ENCODE measurements at places on chromosomes 12 and 14.

DNA sequence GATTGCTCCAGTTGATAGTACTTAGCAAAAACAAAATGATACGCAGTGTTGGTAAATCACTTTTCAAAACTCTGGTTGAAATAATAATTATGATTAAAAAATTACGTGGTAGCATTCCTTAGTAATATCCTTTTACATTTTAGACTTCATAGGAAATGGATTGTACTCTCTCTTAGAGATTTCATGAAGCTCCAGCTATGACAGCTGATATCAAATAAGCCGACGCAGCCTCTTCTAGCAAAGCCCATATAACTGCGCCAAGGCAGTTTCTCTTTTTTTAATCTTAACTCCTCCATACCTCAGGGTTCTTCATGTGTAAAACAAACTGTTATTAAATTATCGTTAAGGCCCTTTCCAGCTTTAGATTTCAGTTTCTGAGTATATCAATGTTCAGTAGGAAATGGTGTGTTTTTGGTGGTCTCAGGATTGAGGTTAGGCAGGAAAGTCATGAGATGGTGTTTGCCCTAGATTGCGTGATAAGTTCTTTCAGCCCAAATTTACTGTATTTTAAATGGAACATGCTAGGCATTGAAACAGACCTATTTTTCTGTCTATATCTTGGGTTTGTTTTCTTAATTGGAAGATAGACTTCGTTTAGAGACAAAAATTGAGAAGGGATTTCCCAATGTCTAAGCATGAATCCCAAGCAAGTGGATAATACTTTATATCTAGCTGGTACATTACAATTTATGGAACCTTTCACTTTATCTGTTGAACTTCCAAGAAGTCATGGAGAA, 902 bp upstream of the CFL2 start:
- DNase-seq = no peak

DNA sequence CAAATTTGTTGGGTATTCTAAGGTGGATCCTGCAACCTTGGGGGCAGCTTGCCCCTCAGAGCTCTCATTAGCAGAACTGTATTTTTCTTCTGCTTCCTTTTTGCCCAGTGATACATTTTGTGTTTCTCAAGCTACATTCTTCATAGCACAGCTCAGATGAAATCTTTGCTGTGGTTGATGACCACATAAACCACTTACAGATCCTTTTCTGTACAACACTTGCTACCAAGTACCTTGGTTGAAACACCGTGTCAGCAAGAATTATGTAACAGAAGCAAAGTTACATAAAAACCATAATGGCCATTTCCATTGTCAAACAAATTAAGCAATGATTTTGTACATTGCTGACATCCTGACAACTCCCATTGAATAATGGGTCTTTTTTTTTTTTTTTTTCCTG, 9.7 kb upstream of the PLBD1 start:
- DNase-seq = no peak

DNA sequence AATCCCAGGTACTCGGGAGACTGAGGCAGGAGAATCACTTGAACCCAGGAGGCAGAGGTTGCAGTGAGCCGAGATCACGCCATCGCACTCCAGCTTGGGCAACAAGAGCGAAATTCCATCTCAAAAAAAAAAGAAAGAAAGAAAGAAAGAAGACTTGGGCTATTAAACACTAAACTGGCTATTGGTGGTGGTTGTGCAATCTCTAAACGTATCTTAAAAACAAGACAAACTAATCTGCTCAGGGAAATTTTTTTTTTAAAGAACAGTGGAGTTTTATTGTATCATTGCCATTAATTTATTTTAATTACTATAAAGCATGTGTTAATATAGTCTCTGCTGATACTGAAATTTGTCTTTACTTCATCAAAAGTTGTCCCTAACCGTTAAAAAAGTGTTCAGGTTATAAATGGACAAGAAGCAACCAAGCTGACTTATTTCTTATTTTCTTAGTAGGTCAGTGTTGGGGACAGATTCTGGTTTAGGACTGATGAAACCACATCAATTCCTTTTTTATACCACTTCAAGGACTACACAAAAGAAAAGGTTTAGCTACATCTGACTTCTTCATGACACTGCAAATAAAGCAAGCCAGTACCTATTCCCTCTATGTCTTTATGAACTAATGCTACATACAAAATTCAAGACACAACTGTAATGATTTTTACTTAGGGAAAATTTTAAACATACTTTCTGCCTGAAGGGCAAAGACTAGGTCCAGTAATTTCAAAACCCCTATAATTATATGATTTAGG, 68.7 kb upstream of the KRAS start:
- DNase-seq = no peak

GRCh38 chr14:74613211-74613914, 1.3 kb upstream of the LTBP2 start:
- no peak for DNase-seq

- no peak for DNase-seq
Observed at GRCh38 chr12:116474331-116474730, 84.8 kb upstream of the MAP1LC3B2 start.

GRCh38 chr14:64500088-64500487, 3.5 kb downstream of the ZBTB25 start:
- DNase-seq = no peak

- no peak for DNase-seq
Observed at GRCh38 chr12:119229837-119230236, 51.1 kb downstream of the HSPB8 start.

DNA sequence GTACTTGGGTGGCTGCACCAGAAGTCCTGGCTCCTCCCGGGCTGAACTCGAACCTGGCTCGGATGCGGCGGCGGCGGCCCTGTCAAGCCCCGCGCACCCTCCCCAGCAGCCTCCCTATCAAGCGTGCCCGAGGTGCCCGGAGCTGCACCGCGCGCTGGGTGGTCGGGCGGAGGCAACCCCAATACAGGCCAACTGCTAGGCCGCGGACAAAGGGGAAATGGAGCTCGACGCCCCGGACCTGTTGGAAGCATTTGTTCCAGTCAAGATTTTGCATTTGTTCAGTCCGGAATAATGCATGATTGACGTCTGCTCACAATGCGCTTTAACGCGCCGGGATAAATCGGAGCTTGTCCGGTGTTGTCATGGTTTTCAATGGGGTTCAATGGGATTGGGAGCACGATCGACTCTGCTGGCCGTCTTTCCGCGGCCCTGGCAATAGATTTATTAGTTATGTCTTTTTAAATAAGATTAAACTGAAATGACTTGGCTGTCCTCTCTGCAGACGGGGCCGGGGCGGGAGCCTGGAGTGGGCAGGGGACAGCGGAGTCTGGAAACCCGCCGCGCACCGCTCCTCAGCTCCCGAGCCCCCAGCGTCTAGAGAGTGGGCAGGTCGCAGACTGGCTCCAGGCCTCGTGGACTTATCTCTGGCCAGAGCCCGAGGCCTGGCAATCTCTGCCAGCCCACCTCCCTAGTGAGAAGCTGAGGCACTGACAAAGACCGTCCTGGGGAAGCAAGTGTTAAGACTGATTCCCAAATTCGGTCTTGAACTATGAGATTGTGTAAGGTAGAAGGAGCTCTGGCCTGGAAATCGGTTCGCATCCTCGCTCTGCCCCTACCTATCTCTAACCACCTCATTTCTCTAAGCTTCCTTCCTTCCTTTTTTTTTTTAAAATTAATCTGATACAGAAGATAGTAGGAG, 1.7 kb upstream of the NKX2-8 start:
- DNase-seq = no peak

GRCh38 chr14:103118018-103118662, 5.1 kb upstream of the TNFAIP2 start:
- no peak for DNase-seq

GRCh38 chr14:24070285-24071143, 848 bp upstream of the CPNE6 start:
- no peak for DNase-seq

All from NCI-H446 treated with DMSO at 0.1 percent for 48 hours (cell line).